Activated CD4-positive, alpha-beta memory T cell treated with anti-CD3 and anti-CD28 coated beads for 36 hours (primary cell): ENCODE measurements at places on chromosomes 6 and 20. TPM values are rescaled to one million over a fixed set of nuclear protein-coding genes. Genes with fewer than 3 reads are reported as not detected.

The TRIM40 gene
- not detected for total RNA-seq

DNA sequence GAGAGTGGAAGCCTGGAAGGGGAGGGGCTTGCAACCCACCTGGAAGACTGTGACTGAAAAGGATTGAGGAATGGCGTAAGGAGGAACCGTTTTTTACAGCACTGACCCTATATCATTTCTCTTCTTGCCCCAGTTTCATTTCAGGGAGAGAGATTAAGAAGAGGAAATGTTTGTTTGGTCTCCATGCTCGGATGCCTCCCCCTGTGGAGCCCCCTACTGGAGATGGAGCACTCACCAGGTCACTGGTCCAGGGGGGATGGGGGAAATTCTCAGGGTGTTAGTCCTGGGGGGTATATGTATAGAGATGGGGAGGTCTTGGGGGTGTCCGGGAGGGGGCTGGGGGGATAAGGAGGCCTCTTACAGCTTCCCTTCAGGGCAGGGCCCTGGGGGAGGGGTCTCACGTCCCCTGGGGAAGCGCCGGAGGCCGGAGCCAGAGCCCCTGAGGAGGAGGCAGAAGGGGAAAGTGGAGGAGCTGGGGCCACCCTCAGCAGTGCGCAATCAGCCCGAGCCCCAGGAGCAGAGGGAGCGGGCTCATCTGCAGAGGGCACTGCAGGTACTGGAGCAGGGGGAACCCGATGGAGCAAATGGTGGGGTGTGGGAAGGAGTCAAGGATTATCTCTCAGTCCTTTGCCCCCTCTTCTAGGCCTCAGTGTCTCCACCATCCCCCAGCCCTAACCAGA is 3.2 kb downstream of the CUTA start:
- no peak for DNase-seq

The TPX2 gene
- 149 TPM for total RNA-seq

The SMOC2 gene
- total RNA-seq, result not detected

DNA sequence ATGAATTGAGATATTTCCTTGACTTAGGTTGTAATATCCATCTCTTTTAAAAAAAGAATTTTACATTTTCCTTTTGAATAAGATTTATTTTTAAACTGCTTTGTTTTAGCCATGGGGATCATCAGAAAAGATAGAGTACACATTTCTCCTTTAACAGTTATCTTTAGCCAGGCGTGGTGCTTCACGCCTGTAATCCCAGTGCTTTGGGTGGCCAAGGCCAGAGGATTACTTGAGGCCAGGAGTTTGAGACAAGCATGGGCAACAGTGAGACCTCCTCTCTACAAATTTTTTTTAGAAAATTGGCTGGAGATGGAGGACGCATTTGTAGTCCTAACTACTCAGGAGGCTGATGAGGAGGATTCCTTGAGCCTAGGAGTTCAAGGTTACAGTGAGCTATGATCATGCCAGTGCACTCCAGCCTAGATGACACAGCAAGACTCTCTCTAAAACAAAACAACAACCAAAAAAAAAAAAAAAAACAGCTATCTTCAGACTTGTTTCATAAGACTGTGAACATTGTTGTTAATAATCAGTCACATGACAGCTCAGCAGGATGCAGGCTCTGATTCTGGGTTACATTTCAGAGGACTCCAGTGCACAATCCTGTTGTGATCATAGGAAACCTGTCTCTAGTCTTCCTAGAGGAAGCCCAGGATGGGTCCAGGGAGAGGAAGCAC is 2.0 kb upstream of the SLC17A3 start:
- DNase-seq, result no peak

DNA sequence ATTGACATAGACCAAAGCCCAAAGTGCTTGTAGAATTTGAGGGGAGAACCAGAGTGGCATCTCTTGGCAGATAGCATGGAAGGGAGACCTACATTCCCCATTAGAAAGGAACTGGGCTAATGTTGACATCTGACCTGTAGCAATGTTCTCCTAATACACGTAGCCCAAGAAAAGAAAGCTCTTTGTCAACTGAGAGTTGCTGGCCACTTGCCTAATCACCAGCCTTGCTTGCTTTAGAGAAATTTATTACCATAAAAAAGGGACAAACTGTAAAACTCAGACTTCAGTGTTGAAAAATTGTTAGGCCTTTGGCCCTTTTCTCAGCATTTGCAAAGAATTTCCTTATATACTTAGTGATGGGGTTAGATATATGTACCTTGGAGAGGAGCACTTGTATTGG is 777.5 kb downstream of the MAFB start:
- DNase-seq, result no peak

The MGME1 gene
- total RNA-seq, result 31.0 TPM
